NCI-H510A (cell line): ENCODE measurements at places on chromosomes 11 and 22.

DNA sequence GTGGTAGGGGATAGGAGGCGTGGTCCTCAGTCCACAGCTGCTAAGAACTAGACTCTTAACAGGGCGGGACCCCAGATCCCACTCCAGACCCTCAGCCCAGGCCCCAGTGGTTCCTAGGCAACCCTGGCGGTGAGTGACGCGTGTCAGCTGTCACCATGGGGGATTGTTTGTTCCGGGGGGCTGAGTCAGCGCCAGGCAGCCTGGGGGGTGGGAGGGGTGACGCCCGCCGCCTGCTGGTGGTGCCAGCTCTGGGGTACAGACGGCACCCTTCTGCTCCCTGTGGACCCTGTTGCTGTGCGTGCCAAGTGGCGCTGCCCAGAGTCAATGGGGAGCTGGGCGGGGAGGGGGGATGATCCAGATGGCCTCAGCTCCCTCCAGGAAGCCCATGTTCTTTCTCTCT lies 2.5 kb downstream of the CNIH2 start:
- no peak for DNase-seq

DNA sequence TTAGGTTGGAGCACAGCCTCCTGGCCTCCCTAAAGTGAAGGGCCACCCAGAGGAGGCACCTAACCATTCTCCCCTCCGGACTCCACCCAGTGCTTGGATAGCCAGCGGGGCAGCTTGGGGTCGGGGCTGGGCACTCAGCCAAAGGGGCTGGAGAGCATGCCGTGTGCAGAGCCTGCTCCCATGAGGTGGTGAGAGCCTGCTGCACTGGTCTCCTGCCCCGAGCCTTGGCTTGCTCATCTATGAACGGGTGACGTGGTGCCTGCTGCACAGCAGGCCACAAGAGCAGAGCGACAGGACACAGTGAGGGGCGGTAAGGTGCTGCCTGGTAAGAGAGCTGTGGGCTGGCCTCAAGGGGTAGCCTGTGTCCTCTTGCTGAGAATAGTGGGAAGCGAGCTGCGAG lies 14.0 kb upstream of the CCDC188 start:
- no peak for DNase-seq

GRCh38 chr11:47220401-47220821 lies 5.6 kb downstream of the DDB2 start:
- DNase-seq = no peak

GRCh38 chr11:66834943-66835342 lies 8.3 kb upstream of the RCE1 start:
- DNase-seq = no peak

GRCh38 chr11:3207526-3208189 lies 11.0 kb downstream of the MRGPRG start:
- no peak for DNase-seq

DNA sequence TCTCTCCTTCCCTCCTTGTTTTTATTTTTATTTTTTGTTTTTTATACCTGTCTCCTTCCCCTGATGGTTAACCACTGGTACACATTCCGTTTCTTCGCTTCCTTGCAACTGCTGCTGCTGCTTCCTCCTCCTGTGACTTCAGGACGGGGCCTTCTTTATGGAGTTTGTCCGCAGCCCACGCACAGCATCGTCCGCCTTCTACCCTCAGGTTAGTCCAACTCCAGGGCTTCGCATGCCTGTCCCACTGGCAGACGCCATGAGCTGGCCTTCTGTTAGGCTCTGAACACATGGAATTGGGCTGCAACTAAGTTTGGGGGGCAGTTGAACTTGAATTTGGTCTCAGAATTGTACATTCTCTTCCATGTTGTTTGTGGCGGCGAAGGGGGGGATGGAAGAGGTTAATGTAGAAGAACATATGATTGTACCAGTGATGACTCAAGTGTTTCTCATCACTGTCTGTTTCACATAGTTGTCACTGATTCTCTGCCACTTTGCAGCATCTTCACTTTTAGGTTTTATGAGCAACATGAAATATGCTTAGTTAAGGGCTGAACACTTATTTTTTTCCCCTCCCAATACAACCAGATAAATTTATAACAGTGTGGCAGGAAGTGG lies 83.0 kb upstream of the YWHAH start:
- DNase-seq = no peak

- DNase-seq = no peak
Observed at GRCh38 chr11:114060392-114061047, 1.0 kb downstream of the ZBTB16 start.

DNA sequence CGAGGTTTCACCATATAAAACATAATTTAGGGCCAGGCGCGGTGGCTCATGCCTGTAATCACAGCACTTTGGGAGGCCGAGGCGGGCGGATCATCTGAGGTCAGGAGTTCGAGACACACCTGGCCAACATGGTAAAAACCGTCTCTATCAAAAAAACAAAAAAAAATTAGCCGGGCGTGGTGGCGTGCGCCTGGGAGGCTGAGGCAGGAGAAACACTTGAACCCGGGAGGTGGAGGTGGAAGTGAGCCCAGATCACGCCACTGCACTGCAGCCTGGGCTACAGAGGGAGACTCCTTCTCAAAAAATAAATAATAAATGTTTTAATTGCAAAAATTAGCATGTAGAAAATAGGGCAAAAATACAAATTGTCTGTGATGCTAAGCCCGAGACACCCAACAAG lies 993 bp upstream of the SFI1 start:
- no peak for DNase-seq

- no peak for DNase-seq
Observed at GRCh38 chr11:58600510-58600909, 21.6 kb downstream of the ZFP91 start.

DNA sequence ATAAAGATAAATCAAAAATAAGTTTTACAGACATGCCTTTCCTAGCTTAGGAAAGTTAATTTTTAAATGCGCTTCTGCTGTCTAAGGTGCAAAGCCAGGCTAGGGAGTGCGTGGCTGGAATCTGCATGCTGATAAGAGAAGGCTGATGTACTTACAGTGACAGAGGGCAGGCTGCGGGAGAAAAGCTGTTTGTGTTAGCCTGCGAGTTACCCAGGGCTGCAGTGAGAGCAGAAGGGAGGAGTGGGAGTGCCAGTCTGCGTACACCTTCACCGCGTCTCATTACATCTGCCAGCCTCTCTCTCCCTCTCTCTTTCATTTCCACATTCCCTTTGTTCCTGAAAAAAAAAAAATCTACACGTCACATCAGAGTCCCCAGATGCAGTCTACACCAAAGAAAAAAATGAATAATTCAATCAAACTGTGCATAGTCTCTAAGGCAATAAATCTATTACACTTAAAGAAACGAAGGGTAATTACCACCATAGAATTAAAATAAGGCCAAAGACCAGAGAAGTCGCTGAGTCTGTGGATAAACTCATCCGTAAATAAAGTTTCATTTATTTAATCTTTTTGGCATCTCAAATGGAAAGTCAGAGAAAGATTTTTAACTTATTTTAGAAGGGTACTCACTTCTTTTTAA lies 126.4 kb upstream of the C11orf58 start:
- DNase-seq = no peak

DNA sequence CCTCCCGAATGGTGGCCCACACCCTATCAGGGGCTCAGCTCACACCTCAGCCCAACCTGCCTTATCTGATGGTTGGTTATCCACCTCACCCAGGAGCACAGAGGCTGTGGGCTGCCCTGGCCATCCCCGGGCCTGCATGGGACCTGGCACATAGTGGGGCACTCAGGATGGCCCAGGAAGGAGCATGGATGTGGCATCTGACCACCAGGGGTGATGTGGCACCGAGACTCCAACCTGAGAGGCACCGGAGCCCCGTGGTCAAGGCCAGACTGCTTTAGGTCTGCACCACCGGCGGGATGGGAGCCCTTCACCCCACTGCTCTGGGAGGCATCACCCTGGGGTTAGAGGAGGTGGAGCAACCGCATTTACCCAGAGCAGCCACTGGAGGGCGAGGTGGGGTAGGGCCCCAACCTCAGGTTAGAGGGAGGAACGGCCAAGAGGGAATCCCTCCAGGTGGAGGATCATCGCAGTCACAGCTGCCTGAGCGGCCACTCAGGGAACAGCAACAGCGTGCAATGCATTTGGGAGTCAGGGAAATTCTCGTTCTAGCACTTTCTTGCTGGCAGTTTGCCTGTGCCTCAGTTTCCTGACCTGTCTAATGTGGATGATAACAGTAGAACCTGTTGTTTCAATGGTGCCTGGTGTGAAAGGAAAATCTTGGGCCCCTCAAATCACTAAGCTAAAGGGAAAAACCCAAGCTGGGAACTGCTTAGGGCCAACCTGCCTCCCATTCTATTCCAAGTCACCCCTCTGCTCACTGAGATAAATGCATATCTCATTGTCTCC lies 52.9 kb upstream of the CARS1 start:
- DNase-seq = no peak

DNA sequence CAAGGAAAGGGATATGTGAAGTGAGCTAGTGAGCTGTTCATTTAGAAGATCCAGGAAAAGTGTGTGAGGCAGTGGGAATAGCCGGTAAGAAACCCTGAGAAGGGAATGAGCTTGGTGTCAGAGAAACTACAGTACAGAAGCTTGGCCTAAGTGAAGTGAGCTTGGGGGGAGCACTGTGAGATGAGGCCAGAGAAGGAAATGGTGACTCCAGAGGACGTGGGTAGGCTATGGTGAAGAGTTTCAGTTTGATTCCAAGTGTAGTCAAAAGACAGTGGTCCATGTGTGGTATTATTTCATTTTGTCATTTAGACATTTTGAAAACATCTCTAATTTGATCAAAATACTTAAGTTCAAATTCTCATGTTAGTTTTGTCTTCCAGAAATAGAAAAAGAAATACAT lies 77.2 kb downstream of the GRK3 start:
- no peak for DNase-seq

- DNase-seq = no peak
Observed at GRCh38 chr11:83219095-83219494, 25.6 kb downstream of the ANKRD42 start.

DNA sequence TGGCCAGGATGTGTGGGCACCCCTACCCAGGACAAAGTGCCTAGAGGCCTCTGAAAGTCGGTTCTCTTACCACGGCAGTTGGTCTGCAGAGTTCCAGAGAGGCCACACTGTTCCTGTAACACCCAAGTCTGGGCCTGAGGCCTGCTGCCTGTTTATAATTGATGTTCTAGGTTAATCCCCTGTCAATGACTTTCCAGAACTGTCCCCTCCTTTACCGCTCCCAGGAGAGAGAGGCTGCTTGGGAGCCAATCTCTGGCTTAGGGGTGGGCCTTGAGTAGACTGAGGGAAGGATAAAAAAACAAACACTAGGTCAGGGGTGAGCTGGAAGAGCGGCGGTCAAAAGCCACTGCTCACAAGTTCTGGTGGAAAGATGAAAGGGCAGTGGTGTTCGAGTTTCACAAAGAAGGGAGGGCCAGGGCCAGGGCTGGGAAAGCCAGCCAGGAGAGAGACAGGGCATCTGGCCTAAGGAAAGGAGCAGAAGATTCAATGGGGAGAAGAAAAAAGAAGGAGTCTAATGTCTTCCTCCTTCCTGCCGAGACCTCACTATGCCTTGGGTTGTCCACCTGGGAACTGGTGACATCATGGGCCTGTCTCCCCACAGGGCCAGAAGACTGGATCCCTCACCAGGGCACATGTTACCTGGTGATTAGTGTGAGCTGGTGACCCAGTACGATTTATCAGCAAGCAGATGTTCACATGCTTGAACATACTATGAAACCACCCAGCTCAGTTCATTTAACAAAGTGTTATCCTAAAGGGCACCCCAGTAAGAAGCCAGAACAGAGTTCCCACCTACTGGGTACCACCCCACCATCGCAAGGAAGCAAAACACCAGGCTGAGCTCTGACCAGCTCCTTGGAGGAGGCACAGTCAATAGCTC lies 50.2 kb downstream of the PC start:
- no peak for DNase-seq

GRCh38 chr22:23190526-23190925 lies 10.2 kb downstream of the BCR start:
- DNase-seq = no peak

- no peak for DNase-seq
Observed at GRCh38 chr11:44382656-44383240, 72.8 kb upstream of the ALX4 start.

GRCh38 chr11:128643661-128644317 lies 50.1 kb upstream of the FLI1 start:
- DNase-seq = no peak

GRCh38 chr11:3613998-3614741 lies 27.6 kb downstream of the ART5 start:
- no peak for DNase-seq

- no peak for DNase-seq
Observed at GRCh38 chr11:64614917-64615316, 23.9 kb downstream of the SLC22A12 start.

- no peak for DNase-seq
Observed at GRCh38 chr11:64086258-64087123, 50.8 kb downstream of the FLRT1 start.

DNA sequence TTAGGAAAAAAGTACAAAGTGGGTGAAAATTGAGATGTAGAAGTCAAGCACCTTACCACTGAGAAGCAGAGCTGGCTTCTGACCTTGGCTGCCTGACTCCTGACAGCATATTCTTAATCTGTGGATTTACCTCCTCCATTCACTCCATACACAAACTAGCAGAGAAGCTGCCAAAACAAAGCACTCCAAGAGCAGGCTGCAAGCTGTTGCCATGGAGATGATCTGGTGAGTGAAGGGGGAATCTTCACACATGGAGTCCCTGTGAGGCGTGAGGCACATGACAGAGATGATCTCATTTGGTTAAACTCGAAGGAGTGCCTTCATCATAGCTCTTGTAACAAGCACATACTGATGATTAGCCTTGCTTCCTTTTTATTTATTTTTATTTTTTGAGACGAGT lies 16.1 kb downstream of the COMMD9 start:
- DNase-seq = peak; percentile 39

- no peak for DNase-seq
Observed at GRCh38 chr11:118610773-118611432, 3.5 kb downstream of the PHLDB1 start.

- no peak for DNase-seq
Observed at GRCh38 chr11:126978165-126978564, 22.4 kb downstream of the KIRREL3 start.

GRCh38 chr11:130606781-130607511 lies 158.5 kb downstream of the ADAMTS15 start:
- DNase-seq = no peak
